Naive thymus-derived CD8-positive, alpha-beta T cell (primary cell): ENCODE measurements at places on chromosomes 7 and 10.

DNA sequence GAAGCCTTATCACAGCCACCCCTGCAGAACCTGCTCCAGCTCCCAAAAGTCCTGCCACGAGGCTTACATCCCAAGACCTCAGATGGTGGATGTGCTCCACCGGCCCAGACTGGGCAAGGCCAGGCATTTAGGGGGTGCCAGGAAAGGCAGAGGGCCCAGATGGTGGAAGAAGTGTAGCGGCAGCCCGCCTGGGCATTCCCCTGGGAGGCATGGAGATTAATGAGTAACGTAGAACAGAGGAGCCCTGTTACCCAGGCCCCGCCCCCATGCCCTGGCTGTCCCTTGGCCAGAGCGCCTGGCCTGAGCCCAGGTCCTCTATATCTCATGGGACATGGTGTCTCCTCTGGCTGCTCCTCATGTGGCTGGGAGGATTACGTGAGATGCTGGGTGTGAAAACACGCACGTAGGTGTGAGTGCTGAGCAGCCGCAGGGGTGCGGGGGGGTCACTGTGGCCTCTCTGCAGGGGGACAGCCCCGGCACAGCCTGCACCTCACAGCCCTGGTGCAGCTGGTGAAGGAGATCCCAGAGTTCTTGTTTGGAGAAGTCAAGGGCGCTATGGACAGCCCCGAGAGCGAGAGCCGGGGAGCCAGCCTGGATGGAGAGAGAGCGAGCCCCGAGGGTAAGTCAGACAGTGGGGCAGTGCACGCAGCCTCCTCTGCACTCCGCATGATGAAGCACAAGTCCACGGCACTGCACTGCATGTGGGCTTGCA is 52.9 kb downstream of the ZNF467 start:
- no peak overlapping the region for H3K27ac ChIP-seq
- no peak for DNase-seq
- no peaks in the 10 kb centered on the region for H3K36me3 ChIP-seq

DNA sequence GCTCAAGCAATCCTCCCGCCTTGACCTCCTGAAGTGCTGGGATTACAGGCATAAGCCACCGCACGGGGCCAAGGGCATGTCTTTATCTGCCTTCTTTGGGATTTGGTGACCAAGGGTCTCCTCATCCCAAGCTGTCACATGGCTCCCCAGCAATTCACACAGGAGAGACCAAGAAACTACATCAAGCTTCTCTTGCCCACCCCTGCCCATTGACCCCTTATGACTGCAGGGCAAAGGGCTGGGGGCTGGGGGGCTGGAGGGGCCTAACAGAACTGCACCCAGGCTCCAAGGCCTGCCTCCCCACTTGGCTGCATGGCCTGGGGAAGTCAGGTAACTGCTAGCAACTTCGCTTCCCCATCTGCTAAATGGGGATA is 137.1 kb downstream of the SH3PXD2A start:
- H3K27ac ChIP-seq = no peak overlapping the region
- H3K36me3 ChIP-seq = no peaks in the 10 kb centered on the region
- no peak for DNase-seq
- peaks cover 6% of the 10 kb centered on the region for H3K4me1 ChIP-seq
- no peaks in the 10 kb centered on the region for H3K27me3 ChIP-seq

DNA sequence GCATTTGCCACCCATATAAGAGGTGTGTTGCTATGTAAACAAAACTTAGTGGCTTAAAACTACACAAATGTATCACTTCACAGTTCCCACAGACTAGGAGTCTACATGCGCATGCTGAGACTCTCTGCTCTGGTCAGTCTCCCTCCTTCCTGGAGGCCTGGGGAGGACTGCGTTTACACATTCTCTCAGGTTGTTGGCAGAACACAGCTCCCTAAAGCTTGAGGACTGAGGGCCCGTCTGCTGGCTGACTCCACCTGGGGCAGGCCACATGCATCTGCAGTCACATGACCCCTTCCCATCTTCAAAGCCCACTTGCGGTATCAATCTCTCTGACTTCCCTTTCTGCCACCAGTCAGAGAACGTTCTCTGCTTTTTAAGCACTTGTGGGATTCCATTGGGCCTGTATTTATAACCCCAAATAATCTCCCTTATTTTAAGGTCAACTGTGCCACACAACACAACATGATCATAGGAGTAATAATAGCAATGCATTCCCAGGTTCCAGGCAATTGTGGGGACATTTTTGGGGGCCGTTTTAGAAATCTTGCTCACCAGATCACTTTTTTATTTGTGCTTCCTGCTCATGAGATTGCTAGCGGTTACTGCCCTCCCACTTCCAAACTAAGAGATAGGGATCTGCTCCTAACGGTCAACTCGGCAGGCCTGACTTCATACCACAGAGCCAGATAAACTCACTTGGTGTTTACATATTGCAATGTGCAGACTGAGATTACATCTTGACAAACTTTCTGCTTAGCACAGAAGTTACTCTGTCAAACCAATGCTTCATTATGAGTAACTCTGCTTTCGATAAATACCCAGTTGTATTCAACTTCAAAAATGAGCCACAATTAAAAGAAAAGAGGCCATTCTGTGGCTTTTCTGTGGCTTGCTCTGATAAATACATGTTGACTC is 96.3 kb downstream of the ALOX5 start:
- no peaks in the 10 kb centered on the region for H3K36me3 ChIP-seq
- H3K27ac ChIP-seq = peak overlapping the region; percentile 93
- DNase-seq = peak; percentile 52
- H3K4me3 ChIP-seq = peak overlapping the region; percentile 61
- H3K27me3 ChIP-seq = no peaks in the 10 kb centered on the region
- H3K4me1 ChIP-seq = peaks cover 28% of the 10 kb centered on the region

DNA sequence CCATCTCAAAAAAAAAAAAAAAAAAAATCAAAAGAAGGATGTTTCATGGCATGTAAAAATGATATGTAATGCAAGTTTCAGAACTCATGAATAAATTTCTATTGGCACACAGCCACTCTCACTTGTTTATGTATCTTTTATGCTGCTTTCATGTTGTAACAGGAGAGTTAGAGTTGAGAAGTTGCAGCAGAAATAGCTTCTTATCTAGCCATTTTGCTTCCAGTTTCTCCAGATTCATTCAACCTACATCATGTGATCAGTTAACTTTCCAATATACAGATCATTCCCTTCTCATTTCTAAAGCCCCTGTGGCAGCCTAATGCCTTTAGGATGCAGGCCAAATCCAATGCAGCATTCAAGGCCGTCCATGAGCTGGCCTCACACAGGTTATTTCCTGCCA is 30.4 kb downstream of the ZNF786 start:
- no peak for DNase-seq
- H3K4me3 ChIP-seq = no peak overlapping the region
- H3K27ac ChIP-seq = no peak overlapping the region
- H3K27me3 ChIP-seq = no peaks in the 10 kb centered on the region
- H3K36me3 ChIP-seq = no peaks in the 10 kb centered on the region

GRCh38 chr7:151060416-151061212 is 1.2 kb downstream of the SLC4A2 start:
- peak overlapping the region; percentile 96 for H3K4me3 ChIP-seq
- H3K27ac ChIP-seq = peak overlapping the region; percentile 72
- no peak for DNase-seq
- no peaks in the 10 kb centered on the region for H3K27me3 ChIP-seq
- H3K36me3 ChIP-seq = peaks cover 14% of the 10 kb centered on the region

- no peak overlapping the region for H3K27ac ChIP-seq
- H3K27me3 ChIP-seq = peaks cover 32% of the 10 kb centered on the region
These were observed 189.7 kb upstream of the ADCY1 start for GRCh38 chr7:45384499-45384898.

- H3K4me1 ChIP-seq = no peaks in the 10 kb centered on the region
- H3K27ac ChIP-seq = no peak overlapping the region
- no peaks in the 10 kb centered on the region for H3K36me3 ChIP-seq
- no peak for DNase-seq
- no peak overlapping the region for H3K4me3 ChIP-seq
These were observed 6.9 kb downstream of the ARMC3 start for GRCh38 chr10:22934726-22935125.

GRCh38 chr10:82759050-82759449 is 884.1 kb downstream of the NRG3 start:
- H3K27me3 ChIP-seq = no peaks in the 10 kb centered on the region
- H3K4me3 ChIP-seq = no peak overlapping the region
- DNase-seq = no peak

DNA sequence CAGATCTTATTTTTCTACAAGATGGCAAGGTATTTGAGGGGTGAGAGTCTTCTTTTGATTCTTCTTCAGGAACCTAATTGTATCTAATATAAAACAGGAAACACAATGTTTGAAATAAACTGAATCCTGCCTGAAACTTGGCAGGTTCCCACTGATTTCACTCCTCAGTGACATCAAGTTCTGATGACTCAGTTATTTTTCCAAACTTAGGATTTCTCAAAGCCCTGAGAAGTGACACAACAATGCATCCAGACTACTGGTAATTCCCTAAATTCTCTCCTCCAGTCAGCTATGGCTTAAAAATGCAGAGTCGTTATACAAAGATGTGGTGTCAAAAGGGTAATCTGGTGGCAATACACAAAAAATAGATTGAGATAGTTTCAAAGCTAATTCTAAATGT is 80.9 kb downstream of the ABLIM1 start:
- H3K4me1 ChIP-seq = no peaks in the 10 kb centered on the region
- no peak for DNase-seq
- no peak overlapping the region for H3K4me3 ChIP-seq
- H3K27me3 ChIP-seq = peaks cover 3% of the 10 kb centered on the region

GRCh38 chr10:61363006-61363405 is 90.2 kb downstream of the TMEM26 start:
- DNase-seq = no peak
- no peaks in the 10 kb centered on the region for H3K4me1 ChIP-seq
- no peak overlapping the region for H3K27ac ChIP-seq
- no peaks in the 10 kb centered on the region for H3K27me3 ChIP-seq
- H3K4me3 ChIP-seq = no peak overlapping the region
- H3K36me3 ChIP-seq = no peaks in the 10 kb centered on the region

- H3K27me3 ChIP-seq = peaks cover 11% of the 10 kb centered on the region
- no peak overlapping the region for H3K4me3 ChIP-seq
- H3K4me1 ChIP-seq = peaks cover 3% of the 10 kb centered on the region
- H3K36me3 ChIP-seq = no peaks in the 10 kb centered on the region
- no peak overlapping the region for H3K27ac ChIP-seq
These were observed 245.5 kb upstream of the PPP2R2D start for GRCh38 chr10:131655101-131655849.

- no peak overlapping the region for H3K27ac ChIP-seq
- H3K4me3 ChIP-seq = no peak overlapping the region
- peak; percentile 71 for DNase-seq
- H3K27me3 ChIP-seq = peaks cover 3% of the 10 kb centered on the region
- H3K36me3 ChIP-seq = no peaks in the 10 kb centered on the region
These were observed 60.9 kb downstream of the ARMC3 start for GRCh38 chr10:22988581-22989360.

DNA sequence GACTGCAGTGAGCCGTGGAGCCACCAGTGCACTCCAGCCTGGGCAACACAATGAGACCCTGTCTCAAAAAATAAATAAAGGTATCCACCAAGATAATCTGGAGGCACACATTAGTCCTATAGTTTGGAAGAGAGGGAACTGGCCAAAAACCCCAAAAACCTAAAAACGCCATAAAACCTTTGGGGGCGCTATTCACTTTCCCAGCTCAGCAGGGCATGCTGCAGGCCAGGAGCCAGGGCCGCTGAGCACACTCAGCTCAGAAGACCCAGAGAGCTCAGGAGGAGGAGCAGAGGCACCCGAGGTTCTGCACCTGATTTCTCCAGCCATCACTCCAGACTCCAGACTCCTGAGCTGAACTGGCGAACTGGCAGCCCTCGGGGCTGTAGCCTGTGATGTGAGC is 167.2 kb upstream of the IMMP2L start:
- no peak for DNase-seq
- no peak overlapping the region for H3K27ac ChIP-seq
- H3K27me3 ChIP-seq = peaks cover 4% of the 10 kb centered on the region
- H3K36me3 ChIP-seq = no peaks in the 10 kb centered on the region

GRCh38 chr7:70076325-70076724 is 478.1 kb downstream of the AUTS2 start:
- DNase-seq = no peak
- no peak overlapping the region for H3K27ac ChIP-seq
- H3K27me3 ChIP-seq = no peaks in the 10 kb centered on the region
- no peaks in the 10 kb centered on the region for H3K36me3 ChIP-seq

DNA sequence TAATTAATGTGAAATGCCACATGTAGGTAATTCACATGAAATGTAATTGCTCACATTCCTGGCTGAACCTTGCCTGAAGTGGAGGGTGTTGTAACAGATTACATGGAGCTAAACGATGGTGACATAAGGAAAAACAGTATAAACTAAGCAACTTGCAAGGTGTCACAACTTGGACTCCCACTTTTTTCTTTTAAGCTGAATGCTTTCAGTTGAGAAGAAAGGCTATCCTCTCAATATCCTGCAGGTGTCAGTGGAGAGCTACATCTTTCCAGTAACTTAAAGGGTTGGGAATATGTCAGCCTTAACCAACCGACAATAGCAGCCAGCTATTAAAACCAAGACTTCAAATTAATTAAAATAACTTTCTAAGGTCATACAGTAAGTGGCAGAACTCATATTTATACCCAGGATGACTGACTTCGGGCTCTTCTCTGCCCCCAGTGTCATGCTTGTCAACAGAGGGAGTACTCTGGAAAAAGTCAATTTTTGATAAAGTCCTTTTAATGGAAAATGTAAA is 33.7 kb downstream of the NRBF2 start:
- H3K36me3 ChIP-seq = peaks cover 4% of the 10 kb centered on the region
- DNase-seq = peak; percentile 56
- H3K27me3 ChIP-seq = no peaks in the 10 kb centered on the region
- peaks cover 3% of the 10 kb centered on the region for H3K4me1 ChIP-seq

DNA sequence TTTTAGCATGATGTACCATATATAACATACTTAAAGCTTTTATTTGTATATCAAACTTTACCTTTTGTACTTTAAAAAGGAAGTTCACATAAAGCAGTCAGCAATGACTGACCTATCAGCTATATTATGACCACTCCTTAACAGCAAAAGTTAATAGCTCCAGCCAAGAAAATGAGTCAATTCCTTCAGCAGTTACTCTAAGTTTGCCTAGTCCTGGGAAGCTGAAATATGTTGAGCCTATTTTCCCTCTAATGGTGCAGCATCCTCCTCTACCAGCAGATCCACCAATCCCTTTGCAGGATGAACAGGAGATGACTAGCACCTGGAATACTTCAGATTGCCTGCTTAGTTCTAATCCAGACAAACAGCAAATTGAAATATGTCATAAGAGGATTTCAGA is 64.2 kb downstream of the CUL2 start:
- H3K36me3 ChIP-seq = peaks cover 6% of the 10 kb centered on the region
- DNase-seq = no peak
- no peak overlapping the region for H3K4me3 ChIP-seq

GRCh38 chr10:63241841-63242281 is 108.7 kb downstream of the NRBF2 start:
- peaks cover 86% of the 10 kb centered on the region for H3K4me1 ChIP-seq
- H3K4me3 ChIP-seq = peak overlapping the region; percentile 70
- no peak for DNase-seq

DNA sequence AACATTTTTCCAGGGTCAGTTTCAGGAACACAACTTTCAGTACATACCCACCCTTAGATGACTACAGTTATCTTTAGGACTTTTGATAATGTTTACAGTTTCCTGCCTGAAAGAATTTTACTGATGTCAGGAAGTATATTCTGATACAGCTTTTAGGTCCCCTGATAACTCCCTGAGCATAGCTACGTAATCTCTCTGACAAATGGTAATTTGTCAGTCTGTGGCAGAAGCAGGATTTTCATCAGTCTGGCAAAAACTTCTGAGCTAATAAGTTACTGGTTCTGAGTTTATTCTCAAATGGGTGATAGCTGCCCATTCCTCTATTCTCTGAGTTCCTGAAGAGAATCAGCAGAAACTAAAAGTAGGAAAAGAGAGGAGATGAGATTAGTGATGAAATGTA is 270.1 kb upstream of the MTPN start:
- no peaks in the 10 kb centered on the region for H3K27me3 ChIP-seq
- no peak overlapping the region for H3K4me3 ChIP-seq
- peaks cover 7% of the 10 kb centered on the region for H3K36me3 ChIP-seq
- H3K27ac ChIP-seq = no peak overlapping the region
- no peaks in the 10 kb centered on the region for H3K4me1 ChIP-seq
